ENCODE measurements at places on chromosomes 11 and 22.

- no peak for DNase-seq
Observed at GRCh38 chr11:2118677-2119076, 20.5 kb downstream of the IGF2 start.

GRCh38 chr11:101296896-101297295 lies 167.3 kb upstream of the PGR start:
- DNase-seq = no peak

- DNase-seq = no peak
Observed at GRCh38 chr11:1487091-1487850, 692 bp upstream of the MOB2 start.

DNA sequence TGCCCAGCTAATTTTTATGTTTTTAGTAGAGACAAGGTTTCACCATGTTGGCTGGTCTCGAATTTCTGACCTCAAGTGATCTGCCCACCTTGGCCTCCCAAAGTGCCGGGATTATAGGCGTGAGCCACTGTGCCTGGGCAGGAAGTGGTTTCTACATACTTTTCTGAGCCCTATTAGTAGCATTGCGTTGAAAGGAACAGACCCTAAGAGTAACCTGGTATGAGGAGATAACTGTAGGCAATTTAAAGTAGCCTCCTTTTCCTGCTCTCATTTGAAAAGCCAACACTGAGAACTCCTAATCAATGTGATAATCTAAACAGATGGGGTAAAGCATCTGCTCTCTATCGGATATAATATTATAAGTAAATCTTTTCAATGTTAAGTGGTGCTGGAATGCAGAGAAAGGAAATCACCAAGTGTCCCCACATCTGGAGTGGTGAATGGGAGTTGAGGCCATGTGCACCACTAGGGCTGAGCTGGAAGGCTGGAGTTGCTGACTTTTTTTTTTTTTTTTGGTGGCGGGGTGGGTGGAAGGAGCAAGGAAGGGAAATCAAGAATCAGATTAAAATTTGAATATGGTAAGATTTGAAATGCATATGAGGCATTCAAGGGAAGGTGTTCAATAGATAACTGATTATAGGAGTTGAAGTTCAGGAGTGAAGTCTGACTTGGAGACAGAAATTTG lies 20.7 kb downstream of the PDHX start:
- DNase-seq = no peak

- no peak for DNase-seq
Observed at GRCh38 chr22:47034076-47034808, 271.8 kb downstream of the TBC1D22A start.

DNA sequence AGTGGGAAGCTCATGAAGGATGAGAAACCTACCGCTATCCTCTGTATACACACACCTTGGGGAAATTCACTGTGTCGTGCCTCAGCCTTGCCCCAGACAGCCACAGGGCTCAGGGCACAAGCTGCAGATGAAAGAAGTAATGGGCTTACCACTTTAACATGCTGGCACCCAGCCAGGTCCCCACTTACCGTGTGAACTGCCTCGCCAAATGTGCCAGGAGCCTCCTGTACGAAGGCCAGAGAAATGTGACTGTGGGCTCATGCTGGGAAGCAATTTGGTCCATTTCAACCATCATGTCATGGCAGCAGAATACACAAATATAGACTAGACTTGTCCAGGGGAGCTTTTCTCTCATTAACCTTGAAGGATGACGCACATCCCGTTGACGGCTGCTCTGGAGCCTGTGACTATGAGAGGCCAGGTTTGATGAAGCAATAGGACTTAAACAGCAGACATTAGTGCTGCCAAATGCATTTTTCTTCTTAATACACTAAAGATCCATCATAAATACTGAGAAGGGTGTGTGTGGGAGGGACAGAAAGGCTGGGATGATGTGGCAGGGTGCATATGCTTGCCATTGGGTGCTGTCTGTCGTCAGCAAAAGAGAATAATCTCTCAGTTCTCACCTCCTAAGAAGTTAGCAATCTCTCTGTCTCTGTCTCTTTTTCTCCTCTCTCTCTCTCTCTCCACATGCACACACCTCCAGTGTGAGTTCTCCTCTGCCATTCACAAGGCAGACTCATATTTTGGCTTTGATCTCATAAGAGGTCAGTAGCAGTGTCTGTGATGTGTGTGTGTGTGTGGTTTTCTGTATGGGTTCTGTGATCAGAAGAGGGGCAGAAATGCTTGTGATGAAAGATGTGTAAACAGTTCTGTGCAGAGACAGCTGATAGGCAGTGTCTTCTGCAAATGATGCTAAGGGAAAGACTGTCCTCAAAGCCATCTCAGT lies 142.4 kb downstream of the KIRREL3 start:
- peak; percentile 19 for DNase-seq

GRCh38 chr11:9738116-9738515 lies 74.2 kb downstream of the SWAP70 start:
- DNase-seq = no peak

GRCh38 chr11:37511425-37511933 lies 913.4 kb upstream of the RAG2 start:
- DNase-seq = no peak

DNA sequence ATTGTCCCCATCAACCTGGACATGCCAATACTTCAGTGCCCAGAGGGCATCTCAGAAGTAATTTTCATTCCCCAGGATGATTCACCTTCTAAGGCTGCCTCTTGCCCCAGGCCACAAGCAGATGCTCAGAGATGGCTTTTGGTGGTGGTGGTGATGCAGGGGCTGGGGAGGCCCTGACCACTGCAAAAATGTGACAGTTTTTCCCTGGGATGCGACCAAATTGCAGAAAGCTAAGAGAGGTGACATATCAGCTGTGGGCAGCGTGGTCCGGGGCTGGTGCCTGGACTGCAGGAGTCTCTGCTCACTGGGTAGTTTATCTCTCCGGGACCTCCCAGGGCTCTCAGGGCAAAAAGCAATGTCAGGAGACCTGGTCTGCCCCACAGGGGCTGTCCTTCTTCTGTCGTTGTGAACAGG lies 39.7 kb upstream of the ACCSL start:
- no peak for DNase-seq

- DNase-seq = no peak
Observed at GRCh38 chr11:95996621-95997235, 72.8 kb upstream of the MTMR2 start.

Measured in endodermal cell (in vitro differentiated cells).